ENCODE measurements at places on chromosomes 5 and 9.

GRCh38 chr5:169583101-169583423 is 511 bp upstream of the SPDL1 start:
- DNase-seq: no peak

DNA sequence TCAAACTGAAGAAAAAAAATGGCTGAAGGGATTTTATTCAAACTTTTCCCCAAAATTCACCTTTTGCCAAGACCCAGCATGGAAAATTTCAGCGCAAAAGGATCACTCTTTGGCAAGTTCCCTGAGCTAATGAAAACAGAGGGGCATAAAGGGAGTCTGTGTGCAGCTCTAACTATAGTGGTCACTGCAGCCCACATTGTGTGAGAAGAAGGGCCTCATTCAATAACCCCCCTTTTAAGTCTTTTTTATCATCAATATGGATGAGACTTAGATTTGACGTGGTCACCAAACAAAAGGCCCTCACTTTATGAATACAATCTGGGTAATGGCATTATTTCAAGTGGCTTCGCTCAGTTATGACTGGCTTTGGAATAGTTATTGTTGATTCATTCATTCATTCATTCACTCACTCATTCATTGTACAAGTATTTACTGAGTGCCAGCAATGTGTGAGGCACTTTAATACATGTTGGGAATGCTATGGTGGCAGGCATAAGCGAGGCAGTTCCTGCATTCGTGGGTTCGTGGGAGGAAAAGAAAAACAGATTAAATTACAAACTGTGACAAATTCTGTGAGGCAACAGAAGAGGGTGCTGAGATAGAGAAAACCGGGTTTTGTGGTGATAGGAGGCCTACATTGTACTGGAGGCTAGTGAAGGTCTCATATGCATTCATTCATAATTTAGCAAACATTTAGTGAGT is 145.7 kb upstream of the KLF4 start:
- DNase-seq: no peak

- no peak for DNase-seq
Observed at GRCh38 chr5:2866662-2867372, 115.3 kb upstream of the IRX2 start.

GRCh38 chr5:38923661-38924451 is 78.0 kb downstream of the OSMR start:
- no peak for DNase-seq

- no peak for DNase-seq
Observed at GRCh38 chr9:122119166-122119521, 26.0 kb upstream of the TTLL11 start.

DNA sequence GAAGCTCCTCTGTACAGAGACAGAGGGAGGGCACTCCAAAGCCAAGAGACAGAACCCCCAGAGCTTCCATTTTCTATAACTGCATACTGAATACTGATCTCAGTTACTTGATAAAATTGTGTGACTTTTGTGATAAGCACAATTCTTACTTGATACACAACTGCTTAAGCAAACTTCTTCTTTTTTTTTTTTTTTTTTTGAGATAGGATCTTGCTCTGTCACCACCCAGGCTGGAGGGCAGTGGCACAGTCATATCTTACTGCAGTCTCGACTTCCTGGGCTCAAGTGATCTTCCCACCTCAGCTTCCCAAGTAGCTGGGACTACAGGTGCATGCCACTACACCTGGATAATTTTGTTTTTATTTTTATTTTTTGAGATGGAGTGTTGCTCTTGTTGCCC is 252.1 kb upstream of the ZNF608 start:
- no peak for DNase-seq

Measured in WTC11 (cell line).